Mesothelial cell of epicardium (in vitro differentiated cells): ENCODE measurements at places on chromosomes 5 and 9.

GRCh38 chr5:2588850-2589501 is 162.5 kb downstream of the IRX2 start:
- DNase-seq: no peak

GRCh38 chr5:763998-764781 is 20.3 kb downstream of the ZDHHC11B start:
- DNase-seq: peak; percentile 15

- DNase-seq: no peak
Measured at GRCh38 chr9:109452761-109453160, 45.3 kb downstream of the PTPN3 start.

DNA sequence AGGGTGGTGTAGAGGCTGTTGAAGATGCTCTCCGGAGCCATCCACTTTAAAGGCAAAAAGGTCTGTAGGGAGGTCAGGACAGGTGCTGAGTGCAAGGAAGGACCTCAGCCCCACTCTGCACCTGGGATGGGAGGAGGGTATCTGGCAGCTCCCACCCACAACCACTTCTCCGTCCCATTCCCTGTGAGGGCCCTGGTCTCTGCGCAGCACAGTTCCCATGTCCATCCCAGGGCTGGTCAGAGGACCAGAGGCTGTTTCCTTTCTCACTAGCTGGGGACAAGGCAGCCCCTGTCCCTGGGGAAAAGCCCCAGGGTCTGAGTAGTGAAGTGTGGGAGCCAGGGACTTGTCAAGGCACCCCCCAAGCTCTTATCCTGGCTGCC is 33.7 kb upstream of the CSF1R start:
- DNase-seq: no peak

DNA sequence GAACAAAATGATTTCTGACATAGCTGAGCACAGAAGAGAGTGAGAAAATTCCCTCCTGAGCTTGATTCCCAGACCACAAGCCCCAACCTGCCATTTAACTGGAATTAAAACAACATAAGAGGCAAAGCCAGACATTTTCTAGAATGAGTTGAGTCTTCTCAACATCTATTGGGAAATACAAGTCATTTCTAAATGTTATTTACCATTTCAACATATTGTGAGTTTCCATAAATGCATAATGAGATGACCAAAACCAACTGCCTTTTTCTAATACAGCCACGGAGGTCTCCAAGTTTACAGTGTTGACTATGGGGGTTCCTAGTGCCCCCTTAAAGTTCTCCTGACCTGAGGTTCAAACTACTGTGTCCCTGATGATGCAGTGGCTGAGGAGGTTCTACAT is 20.0 kb downstream of the SH3TC2 start:
- DNase-seq: no peak

DNA sequence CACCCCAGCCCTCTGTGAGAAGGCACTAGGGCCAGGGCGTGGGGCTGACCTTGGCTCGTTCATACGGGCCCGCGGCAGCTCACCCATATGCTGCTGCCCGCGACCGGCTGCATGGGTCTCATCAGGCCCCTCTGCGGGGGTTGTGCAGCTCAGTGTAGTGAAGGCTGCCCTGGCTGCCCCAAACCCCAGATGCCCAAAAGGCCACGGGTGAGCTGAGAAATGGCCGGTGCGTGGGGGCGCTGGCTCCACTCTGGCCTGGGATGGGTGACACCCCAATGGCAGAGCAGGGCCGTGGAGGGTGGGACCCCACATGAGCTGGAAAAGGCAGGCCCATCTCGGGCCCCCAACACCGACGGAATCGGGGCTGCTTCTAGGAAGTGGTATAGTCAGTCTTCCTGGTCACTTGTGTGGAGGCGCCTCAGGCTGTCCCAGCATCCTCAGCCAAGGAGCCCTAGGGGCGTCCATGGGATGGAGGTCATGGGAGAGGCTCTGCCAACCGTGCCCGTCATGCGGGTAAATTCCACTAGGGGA is 19.4 kb upstream of the LRRC14B start:
- DNase-seq: no peak
